Esophagus squamous epithelium (tissue), 5 donors: ENCODE measurements at places on chromosomes 1 and 21.

DNA sequence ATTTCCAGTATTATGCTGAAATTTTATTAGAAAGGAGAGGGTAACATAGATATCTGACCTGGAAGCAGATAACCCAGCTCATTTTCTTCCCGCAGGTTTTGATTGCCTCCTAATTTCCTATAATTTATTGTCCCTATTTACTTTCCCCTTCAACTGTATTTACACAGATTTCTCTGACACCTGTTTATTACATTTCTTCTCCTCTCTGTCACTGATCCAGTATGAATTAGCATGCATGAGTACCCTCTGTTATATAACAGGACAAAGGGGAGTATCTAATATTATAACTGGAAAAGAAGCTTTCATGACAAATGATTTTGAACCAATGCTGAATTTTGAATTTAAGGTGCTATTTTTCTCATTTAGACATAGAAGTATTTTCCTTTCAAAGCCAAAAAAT lies 37.4 kb downstream of the DENND1B start:
- no peak for DNase-seq

- no peak for DNase-seq
Observed at GRCh38 chr1:247825362-247825761, 1.4 kb upstream of the OR14A16 start.

GRCh38 chr1:206455666-206456344 lies 14.5 kb upstream of the IKBKE start:
- DNase-seq, result no peak

DNA sequence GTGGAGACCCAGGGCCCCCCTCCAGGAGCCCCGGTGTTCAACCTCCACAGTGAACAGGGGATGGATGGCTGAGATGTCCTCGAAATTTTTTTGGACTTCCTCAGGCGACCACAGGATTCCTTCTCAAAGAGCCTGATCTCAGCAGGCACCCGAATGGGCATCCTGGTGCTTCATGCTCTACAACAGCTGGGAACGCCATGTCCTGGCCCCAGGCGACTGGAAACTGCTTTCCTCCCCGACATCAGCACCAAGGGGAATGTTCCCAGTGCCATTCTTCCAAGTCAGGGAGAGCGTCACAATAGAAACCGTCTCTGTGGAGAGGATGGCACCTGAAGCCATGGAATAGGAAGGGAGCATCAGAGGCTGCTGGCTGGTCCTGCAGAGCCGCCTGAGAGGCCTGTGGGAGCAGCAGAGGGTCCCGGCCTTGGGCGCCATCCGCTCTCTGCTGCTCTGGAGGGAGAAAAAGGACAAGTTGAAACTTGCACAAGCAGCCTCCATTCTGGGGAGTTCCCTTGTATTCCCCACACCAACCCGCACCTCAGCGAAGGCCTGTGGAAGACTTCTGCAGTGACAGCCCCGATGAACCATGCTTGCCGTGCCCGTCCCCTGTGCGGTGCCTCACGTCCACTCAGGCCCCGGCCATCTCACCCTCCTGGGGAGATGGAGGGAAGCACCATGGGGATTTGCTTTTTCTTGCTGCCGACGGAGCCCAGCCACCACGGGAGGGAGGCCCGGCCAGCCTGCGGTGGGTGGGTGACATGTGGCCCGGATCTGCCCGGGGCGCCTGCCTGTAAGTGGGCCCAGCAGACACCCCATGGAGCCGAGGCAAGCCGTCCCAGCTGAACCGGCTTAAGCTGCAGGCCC lies 2.3 kb upstream of the ADARB1 start:
- DNase-seq, result no peak

- no peak for DNase-seq
Observed at GRCh38 chr1:219465212-219466093, 147.5 kb downstream of the ZC3H11B start.

DNA sequence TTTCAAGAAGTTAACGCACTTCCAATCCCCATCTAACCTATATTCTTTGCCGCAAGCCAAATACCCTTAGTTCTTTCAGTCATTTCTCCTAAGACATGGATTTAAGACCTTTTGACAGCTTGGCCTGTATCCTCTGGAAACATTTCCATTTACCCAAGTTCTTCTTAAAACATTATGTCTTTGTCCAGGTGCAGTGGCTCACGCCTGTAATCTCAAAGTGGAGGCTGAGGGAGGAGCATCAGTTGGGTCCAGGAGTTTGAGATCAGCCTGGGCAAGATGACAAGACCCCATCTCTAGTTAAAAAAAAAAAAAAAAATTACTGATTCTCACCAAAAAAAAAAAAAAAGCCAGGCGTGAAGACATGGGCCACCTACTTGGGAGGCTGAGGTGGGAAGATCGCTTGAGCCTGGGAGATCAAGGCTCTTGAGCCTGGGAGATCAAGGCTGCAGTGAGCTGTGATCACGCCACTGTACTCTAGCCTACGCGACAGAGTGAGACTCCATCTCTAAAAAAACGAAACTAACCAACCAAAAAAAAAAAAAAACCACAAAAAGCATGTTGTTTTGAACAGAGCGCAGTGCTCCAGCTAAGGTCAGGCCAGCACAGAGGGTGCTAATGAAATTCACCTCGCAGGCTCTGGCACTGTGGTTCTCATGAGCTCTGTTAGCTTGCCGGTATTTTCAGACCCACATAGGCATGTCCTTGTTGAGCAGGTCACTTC lies 36.0 kb downstream of the NUAK2 start:
- DNase-seq, result no peak

DNA sequence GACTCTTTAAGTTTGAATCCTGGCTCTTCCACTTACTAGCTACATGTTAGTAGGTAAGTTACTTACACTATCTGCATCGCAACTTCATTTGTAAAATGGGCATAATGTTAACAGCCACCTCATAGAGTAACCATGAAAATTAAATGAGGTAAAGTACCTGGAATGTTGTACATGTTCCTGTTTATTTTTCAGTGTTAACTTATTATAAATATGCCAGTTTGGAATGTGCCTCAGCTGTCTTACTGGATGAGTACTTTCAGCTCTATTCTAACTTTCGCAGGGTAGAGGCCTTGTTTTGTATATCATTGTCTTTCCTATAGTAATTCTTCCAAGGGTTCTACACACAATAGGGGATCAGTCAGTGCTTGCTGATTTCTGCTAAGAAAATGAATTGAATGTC lies 167.4 kb downstream of the DUSP10 start:
- no peak for DNase-seq

- DNase-seq, result no peak
Observed at GRCh38 chr1:171219346-171220080, 28.8 kb upstream of the FMO1 start.

DNA sequence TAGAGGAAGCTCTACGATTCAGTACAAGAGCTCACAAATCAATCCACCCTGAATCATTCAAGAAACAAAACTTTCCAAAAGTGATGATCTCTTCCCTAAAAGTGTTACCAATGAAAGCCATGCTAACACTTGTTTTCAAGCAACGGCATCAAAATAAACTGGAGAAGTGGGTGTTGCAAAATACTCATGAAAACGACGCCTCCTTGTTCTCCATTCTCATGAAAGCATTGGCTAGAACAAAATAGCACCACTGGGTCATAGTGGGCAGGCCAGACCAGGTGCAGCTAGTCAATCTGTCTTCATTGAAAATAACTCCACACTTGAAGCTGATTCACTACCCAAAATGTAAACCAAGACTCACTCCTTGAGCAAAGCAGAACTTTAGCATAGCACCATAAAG lies 4.3 kb downstream of the TIAM1 start:
- no peak for DNase-seq

- DNase-seq, result no peak
Observed at GRCh38 chr1:237041795-237042525, at the start of gene RYR2. TSS of gene RYR2 (plus strand) at chr1:237042184. CDS start at chr1:237042522, 338 bp downstream.

DNA sequence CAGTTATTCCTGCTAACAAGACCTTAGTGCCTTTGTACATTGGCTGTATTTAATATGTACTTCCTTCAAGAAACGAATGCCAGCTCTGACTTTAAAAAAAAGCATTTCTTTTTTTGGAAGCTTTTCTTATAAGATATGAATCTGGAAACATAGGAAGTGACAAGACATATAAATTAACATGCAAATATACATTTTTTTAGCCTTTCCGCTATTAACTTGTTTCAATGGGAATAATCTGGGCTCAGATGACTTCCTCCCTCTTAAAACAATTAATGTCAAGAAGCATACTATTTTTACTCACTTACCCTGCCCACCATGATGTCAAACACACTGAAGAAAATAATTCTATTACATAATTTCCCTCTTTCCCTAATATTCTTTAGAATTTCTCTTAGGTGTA lies 1.4 kb downstream of the DENND1B start:
- no peak for DNase-seq
